ENCODE measurements at places on chromosomes 6 and 20. TPM values are rescaled to one million over a fixed set of nuclear protein-coding genes. Genes with fewer than 3 reads are reported as not detected.

GGTLC1 gene
- polyA plus RNA-seq = not detected

MOCS1 gene
- 29.6 TPM for polyA plus RNA-seq

MCCD1 gene
- polyA plus RNA-seq = not detected

FAM209A gene
- polyA plus RNA-seq = 0.22 TPM

SGK2 gene
- polyA plus RNA-seq = 28.4 TPM

DNA sequence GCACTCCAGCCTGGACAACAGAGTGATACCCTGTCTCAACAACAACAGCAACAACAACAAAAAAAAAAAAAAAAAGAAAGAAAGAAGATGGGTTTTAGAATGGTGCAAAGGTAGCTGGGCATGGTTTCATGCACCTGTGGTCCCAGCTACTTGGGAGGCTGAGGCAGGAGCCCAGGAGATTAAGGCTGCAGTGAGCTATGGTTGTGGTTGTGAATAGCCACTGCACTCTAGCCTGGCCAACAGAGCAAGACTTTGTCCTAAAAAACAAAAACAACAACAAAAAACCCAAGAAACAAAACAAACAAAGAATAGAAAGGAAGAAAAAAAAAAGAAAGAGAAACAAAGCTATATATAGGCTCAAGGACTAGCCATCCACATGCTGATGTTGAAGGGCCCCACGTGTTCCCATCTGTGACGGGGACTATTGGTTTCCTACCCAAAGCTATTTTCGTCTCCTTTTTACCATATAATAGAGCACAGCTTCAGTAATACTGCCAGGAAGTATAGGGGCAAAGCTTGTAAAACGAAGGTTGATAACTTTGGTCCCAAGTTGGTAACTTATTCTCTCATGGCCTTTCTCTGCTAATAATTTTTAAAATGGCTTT, 7.9 kb upstream of the EEF1E1 start:
- no peak overlapping the region for H3K4me3 ChIP-seq
- no peaks in the 10 kb centered on the region for H3K36me3 ChIP-seq
- no peak for DNase-seq
- no peaks in the 10 kb centered on the region for H3K4me1 ChIP-seq
- no peak overlapping the region for H3K27ac ChIP-seq

- H3K4me3 ChIP-seq = no peak overlapping the region
- no peaks in the 10 kb centered on the region for H3K4me1 ChIP-seq
- H3K36me3 ChIP-seq = no peaks in the 10 kb centered on the region
- no peak overlapping the region for H3K27ac ChIP-seq
- peak; percentile 24 for DNase-seq
- H3K27me3 ChIP-seq = peaks cover 6% of the 10 kb centered on the region
Measured at GRCh38 chr6:75563032-75563431, 38.6 kb upstream of the SENP6 start.

DNA sequence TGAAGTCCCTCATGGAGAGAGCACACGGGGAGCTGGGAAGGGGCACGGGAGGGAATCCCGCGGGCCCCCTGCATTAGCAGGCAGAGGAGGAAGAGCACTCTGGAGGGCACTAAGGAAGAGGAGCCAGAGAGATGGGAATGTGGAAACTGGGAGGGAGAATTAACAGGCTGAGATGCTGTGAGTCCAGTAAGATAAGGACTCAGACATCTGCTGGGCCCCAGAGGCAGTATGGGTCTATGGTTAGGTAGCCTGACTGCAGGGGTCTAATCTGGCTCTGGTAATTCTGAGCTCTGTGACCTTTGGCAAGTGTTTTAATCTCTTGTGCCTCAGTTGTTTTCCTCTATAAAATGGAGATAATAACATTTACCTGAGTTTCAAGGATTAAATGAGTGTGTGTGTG, 15.7 kb upstream of the SRSF3 start:
- H3K36me3 ChIP-seq = no peaks in the 10 kb centered on the region
- peaks cover 3% of the 10 kb centered on the region for H3K4me1 ChIP-seq

GRCh38 chr6:134198093-134198492, 119.8 kb downstream of the SGK1 start:
- H3K4me3 ChIP-seq = no peak overlapping the region
- H3K36me3 ChIP-seq = no peaks in the 10 kb centered on the region
- H3K27me3 ChIP-seq = no peaks in the 10 kb centered on the region
- peak; percentile 69 for DNase-seq

- H3K27ac ChIP-seq = no peak overlapping the region
- DNase-seq = no peak
- H3K27me3 ChIP-seq = peaks cover 6% of the 10 kb centered on the region
- H3K4me1 ChIP-seq = no peaks in the 10 kb centered on the region
Measured at GRCh38 chr6:166221636-166222035, 54.0 kb upstream of the TBXT start.

DNA sequence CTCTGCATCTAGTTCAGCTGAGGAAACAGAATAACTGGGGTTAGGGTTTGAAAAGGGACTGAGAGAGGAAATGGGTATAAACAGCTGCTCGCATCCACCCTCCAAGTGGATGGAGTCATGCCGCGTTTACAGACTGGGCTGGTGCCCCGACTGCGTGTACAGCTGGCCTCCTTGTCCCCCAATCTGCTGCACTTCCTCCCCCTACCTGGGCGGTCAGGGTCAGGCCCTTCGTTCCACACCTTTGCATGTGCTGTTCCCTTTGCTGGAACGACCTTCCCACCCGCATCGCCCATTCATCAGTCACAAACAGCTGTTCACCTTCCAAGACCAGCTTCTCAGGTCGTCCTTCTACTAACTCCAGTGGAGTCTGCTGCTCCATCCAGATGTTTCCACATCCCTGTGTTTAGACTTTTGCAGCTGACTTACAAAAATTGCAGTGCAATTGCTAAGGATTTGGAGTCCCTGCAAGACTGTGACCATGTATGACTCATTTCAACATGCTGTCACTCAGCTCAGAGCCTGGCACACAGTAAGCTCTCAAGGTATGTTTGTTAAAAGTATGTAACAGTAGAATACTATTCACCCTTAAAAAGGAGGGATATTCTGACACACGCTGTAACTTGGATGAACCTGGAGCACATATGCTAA, 129.3 kb downstream of the DTNBP1 start:
- no peak for DNase-seq
- H3K4me3 ChIP-seq = no peak overlapping the region
- H3K27ac ChIP-seq = no peak overlapping the region
- H3K36me3 ChIP-seq = peaks cover 37% of the 10 kb centered on the region

- H3K4me1 ChIP-seq = no peaks in the 10 kb centered on the region
- no peaks in the 10 kb centered on the region for H3K27me3 ChIP-seq
- no peak for DNase-seq
- H3K27ac ChIP-seq = no peak overlapping the region
- no peaks in the 10 kb centered on the region for H3K36me3 ChIP-seq
Measured at GRCh38 chr6:134512981-134513391, 195.1 kb upstream of the SGK1 start.

- peaks cover 7% of the 10 kb centered on the region for H3K4me1 ChIP-seq
- H3K27me3 ChIP-seq = no peaks in the 10 kb centered on the region
- H3K4me3 ChIP-seq = no peak overlapping the region
- H3K27ac ChIP-seq = peak overlapping the region; percentile 69
Measured at GRCh38 chr6:168116975-168117899, 38.2 kb upstream of the FRMD1 start.

GRCh38 chr6:16418151-16418550, 179.8 kb downstream of the GMPR start:
- no peaks in the 10 kb centered on the region for H3K27me3 ChIP-seq
- H3K27ac ChIP-seq = no peak overlapping the region
- H3K4me1 ChIP-seq = peaks cover 8% of the 10 kb centered on the region

DNA sequence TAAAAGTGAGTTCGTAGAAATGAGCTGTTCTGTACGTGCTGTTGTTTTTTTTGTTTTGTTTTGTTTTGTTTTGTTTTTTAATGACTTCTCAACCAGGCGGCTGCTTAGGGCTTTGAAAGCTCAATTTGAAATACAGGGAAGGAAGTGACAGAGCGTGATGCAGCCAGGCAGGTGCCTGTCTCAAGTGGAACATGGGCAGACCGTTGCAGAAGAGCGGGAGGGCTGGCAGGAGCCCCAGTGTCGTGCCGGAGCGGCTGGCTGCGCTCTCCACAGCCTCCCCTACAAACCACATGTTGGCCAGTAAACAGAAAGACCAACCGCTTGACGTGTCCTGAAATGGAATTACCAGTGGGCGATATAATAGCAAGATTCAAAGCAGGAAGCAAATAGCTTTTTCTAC, 164.9 kb upstream of the RREB1 start:
- H3K36me3 ChIP-seq = no peaks in the 10 kb centered on the region
- H3K4me1 ChIP-seq = peaks cover 18% of the 10 kb centered on the region
- no peak overlapping the region for H3K27ac ChIP-seq
- H3K27me3 ChIP-seq = no peaks in the 10 kb centered on the region

DNA sequence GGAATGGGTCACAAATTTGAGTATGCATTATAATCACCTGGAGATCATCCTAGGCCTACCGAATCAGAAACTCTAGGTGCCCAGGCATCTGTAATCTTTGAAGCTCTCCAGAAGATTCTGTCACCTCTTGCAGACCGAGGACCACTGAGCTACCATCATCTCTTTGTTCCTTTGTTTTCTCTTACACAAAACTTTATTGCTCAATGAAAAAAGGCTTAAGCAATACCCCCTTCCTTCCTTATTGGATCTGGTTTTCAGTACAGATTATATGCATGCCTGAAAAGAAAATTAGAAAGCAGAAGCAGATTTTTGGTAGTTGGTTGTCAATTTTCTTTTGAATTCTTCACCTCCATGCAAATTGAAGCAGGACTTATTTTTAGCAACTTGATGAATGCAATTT, 31.3 kb downstream of the STX11 start:
- H3K27ac ChIP-seq = no peak overlapping the region
- H3K4me1 ChIP-seq = no peaks in the 10 kb centered on the region
- no peak overlapping the region for H3K4me3 ChIP-seq
- no peaks in the 10 kb centered on the region for H3K36me3 ChIP-seq
- H3K27me3 ChIP-seq = no peaks in the 10 kb centered on the region

- H3K36me3 ChIP-seq = no peaks in the 10 kb centered on the region
- DNase-seq = no peak
- H3K27me3 ChIP-seq = no peaks in the 10 kb centered on the region
- H3K27ac ChIP-seq = no peak overlapping the region
- no peak overlapping the region for H3K4me3 ChIP-seq
- H3K4me1 ChIP-seq = no peaks in the 10 kb centered on the region
Measured at GRCh38 chr6:23630726-23631635, 495.0 kb upstream of the NRSN1 start.

Data from small intestine (tissue), 16 donors.